ENCODE measurements at places on chromosomes 2 and 18. TPM values are rescaled to one million over a fixed set of nuclear protein-coding genes. Genes with fewer than 3 reads are reported as not detected.

Gene SNTG2
- total RNA-seq: not detected

Gene MDH1
- total RNA-seq: 141 TPM

Gene DDX18
- total RNA-seq: 44.8 TPM

Gene VWA3B
- not detected for total RNA-seq

Gene SCN7A
- total RNA-seq: not detected

Gene TANK
- total RNA-seq: 141 TPM

Gene DCDC2C
- total RNA-seq: not detected

Gene RMDN2
- 2.5 TPM for total RNA-seq

Gene SPAST
- 48.3 TPM for total RNA-seq

Gene KCNE4
- total RNA-seq: not detected

Gene TEKT4
- total RNA-seq: not detected

Gene DYNAP
- not detected for total RNA-seq

Gene FAM110C
- total RNA-seq: not detected

Gene NT5C1B
- total RNA-seq: not detected

Gene POTEC
- not detected for total RNA-seq

Gene GCG
- total RNA-seq: not detected

Gene SMAD4
- 68.1 TPM for total RNA-seq

Gene IL36G
- not detected for total RNA-seq

Gene SMIM21
- total RNA-seq: not detected

Gene SERPINB13
- total RNA-seq: not detected

Gene ALPG
- not detected for total RNA-seq

Gene CDK5R2
- 0.61 TPM for total RNA-seq

Gene SLC19A3
- total RNA-seq: not detected

Gene AGXT
- total RNA-seq: not detected

Gene GREB1L
- not detected for total RNA-seq

Gene ATIC
- 84.5 TPM for total RNA-seq

Gene FECH
- total RNA-seq: 30.4 TPM

Gene MYO7B
- total RNA-seq: 3.0 TPM

Gene IGFBP2
- not detected for total RNA-seq

Gene SERPINB12
- not detected for total RNA-seq

Gene DOK6
- not detected for total RNA-seq

Gene LOXL3
- 0.15 TPM for total RNA-seq

Gene HOXD12
- total RNA-seq: 1.0 TPM

Gene PSMA8
- total RNA-seq: not detected

Gene CPS1
- 5.0 TPM for total RNA-seq

Gene MC5R
- total RNA-seq: not detected

Gene PAX8
- total RNA-seq: 0.90 TPM

Gene DRC1
- total RNA-seq: not detected

Gene CHST9
- total RNA-seq: not detected

Gene CLEC4F
- not detected for total RNA-seq

Gene CROCC2
- not detected for total RNA-seq

Gene FAM161A
- total RNA-seq: 9.5 TPM

Gene IL36A
- total RNA-seq: not detected

Gene SLC20A1
- total RNA-seq: 48.4 TPM

Gene REG1B
- not detected for total RNA-seq

Gene CFC1
- total RNA-seq: not detected

Gene CCDC148
- not detected for total RNA-seq

Gene FTCDNL1
- total RNA-seq: 0.94 TPM

Gene HTR2B
- total RNA-seq: not detected

Gene EFR3B
- total RNA-seq: 0.58 TPM

Gene SCYGR4
- not detected for total RNA-seq

Gene LIMS4
- total RNA-seq: not detected

Data from Karpas-422 (cell line).